ENCODE measurements at places on chromosomes 11 and 22. TPM values are rescaled to one million over a fixed set of nuclear protein-coding genes. Genes with fewer than 3 reads are reported as not detected.

UBQLN3 gene
- not detected for total RNA-seq

DNAJB7 gene
- not detected for total RNA-seq

FANCF gene
- total RNA-seq: 7.9 TPM

SMC1B gene
- total RNA-seq: not detected

AP5B1 gene
- 10.0 TPM for total RNA-seq

OR5T2 gene
- total RNA-seq: not detected

MS4A3 gene
- total RNA-seq: not detected

MUC2 gene
- total RNA-seq: 0.21 TPM

MMP13 gene
- total RNA-seq: not detected

TENM4 gene
- 0.17 TPM for total RNA-seq

GAS2 gene
- total RNA-seq: 1.3 TPM

TRIM6 gene
- total RNA-seq: 9.9 TPM
